ENCODE measurements at places on chromosomes 6 and 20.
A peak's percentile ranks its signal among the peaks of the same experiment; 100 is the strongest.

DNA sequence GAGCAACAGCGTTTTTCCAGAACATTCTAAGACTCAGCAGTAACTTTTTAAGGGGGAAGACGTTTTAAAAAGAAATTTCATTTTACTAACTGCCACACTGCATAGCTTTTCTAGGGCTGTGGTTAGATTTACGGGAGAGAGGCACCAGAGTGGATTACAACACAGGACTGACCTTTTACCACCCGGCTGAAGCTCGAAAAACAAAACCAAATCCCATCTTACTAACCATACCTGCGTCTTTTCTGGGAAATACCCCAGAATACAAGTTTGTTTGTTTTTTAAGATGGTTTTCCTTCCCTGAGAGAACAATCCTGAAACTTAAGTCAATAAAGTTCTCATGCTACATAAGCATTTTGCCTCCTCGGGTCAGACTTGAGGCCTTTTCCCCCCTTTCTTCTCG lies 209.3 kb upstream of the SOX4 start:
- no peak for DNase-seq

- DNase-seq, result no peak
Observed at GRCh38 chr20:23782366-23782983, 31.7 kb upstream of the CST1 start.

- DNase-seq, result no peak
Observed at GRCh38 chr20:51769976-51770615, 1.9 kb upstream of the ATP9A start.

GRCh38 chr6:160428069-160428430 lies 79.9 kb downstream of the SLC22A3 start:
- DNase-seq, result peak; percentile 93

- no peak for DNase-seq
Observed at GRCh38 chr20:10646886-10647420, 26.8 kb downstream of the JAG1 start.

- peak; percentile 12 for DNase-seq
Observed at GRCh38 chr6:2984738-2985406, 13.5 kb upstream of the SERPINB6 start.

GRCh38 chr20:32470025-32470861 lies 112.1 kb downstream of the ASXL1 start:
- peak; percentile 79 for DNase-seq

GRCh38 chr6:18990059-18990978 lies 603.2 kb downstream of the RNF144B start:
- DNase-seq, result peak; percentile 70

DNA sequence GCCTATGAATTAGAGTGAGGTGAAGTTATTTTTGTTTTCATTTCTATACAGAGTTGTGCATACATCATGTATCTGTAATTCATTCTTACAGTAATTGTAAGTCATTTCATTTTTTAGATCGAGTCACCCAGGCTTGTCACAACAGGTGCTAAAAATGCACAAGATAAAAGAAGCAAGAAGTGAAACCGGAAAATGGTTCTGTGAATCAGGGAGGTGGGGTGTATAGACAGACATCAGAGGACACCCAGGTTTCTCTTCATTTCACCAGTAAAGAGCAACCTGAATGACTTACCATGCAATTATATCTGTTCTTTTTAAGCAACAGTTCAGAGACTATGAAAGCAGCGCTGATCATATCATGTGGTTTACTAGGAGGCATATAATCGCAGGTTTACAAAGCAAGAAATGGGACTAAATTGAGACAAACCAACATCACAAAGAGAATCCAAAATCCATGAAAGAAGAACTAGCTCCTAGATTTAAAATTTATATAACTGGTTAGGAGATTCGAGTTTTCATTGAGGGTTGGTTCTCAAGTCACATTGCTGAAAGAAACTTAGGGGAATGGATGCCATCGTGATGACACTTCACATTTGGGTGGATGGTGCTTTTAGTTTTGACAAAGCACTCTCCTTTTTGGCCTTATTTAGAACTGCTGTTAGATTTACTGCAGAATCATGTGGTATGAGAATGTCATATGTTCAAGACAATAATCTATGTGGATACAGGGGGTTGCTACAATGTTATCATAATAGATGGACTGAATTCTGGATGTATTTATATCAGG lies 27.9 kb upstream of the TBC1D7 start:
- DNase-seq, result no peak

GRCh38 chr20:22513574-22513973 lies 70.8 kb downstream of the FOXA2 start:
- DNase-seq, result no peak

DNA sequence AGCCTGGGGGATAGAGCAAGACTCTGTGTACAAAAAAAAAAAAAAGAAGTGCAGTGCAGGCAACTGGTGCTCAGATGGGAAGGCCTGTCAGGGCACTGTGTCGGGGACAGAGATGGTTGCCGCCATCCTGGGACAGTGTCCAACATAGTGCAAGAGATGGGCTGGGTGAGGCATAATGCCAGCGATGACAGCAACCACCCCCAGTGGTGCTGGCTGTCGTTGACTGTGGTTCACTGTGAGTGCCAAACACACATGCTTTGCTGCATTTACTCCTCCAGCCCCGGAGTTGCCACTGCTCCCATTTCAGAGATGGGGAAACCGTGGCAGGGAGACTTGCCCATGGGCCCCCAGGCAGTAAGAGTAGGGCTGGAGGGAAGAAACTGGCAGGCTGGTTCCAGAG lies 5.2 kb upstream of the C20orf203 start:
- peak; percentile 85 for DNase-seq

GRCh38 chr20:50304923-50305635 lies 114.4 kb downstream of the CEBPB start:
- DNase-seq, result peak; percentile 99

DNA sequence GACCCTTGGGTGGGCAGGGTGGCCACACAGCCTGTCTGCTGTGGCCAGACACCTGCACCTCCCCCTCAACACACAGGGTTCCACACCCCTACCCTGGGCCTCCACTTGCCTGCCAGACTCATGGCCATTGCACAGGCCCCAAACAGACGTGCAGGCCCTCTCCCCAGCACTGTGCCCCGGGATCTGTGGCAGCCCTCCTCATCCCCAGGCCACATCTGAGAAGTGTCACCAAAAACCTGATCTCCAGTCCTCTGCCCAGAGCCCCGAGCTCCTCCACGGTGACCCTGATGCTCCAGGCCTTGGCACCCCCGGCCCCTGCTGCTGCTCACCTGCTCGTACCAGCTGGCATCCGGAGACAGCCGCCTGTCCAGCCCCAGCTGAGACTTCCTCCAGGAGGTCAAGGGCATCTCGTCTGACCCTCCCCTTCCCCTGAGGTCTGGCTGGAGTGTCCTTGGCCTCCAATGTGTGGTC lies 160.1 kb downstream of the DLL1 start:
- peak; percentile 10 for DNase-seq

- DNase-seq, result no peak
Observed at GRCh38 chr20:18989736-18990474, 176.3 kb downstream of the SCP2D1 start.

GRCh38 chr6:131795366-131795765 lies 12.5 kb upstream of the ENPP1 start:
- DNase-seq, result no peak

DNA sequence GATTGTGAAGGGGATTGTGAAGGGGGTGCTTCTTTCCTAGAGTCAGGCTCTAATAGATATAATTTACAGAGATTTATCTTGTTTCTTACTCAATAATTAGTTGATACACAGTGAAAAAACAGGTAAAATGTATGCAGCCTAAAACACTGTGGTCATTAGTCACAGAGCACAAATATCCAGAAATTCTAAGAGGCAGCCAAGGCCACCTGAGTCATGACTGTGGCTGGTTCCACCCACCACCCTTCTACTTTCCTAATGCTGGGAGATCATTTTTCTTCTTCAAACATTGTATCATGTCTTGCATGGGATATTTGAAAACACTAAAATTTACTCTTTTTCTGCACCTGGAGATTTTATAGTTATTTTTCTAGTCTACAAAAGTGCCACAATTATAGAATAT lies 181.6 kb downstream of the OTOR start:
- peak; percentile 59 for DNase-seq

DNA sequence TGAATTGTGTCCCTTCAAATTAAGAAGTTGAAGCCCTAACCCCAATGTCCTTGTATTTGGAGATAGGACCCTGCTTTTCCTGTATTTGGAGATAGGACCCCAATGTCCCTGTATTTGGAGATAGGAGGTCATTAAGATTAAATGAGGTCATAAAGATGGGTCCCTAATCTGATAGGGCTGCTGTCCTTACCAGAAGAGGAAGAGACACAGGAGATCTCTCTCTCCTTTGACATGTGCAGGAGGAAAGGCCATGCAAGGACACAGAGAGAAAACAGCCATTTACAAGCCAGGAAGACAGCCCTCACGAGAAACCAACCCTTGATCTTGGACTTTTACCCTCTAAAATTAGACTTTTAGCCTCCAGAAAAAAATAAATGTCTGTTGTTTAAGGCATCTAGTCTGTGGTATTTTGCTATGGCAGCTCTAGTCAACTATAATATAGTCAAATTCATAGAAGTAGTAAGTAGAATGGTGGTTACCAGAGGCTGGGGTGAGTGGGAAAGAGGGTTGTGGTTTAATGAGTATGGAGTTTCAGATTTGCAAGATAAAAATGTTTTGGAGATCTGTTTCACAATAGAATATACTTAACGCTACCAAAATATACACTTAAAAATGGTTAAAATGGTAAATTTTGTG lies 59.3 kb downstream of the UBE3D start:
- DNase-seq, result no peak

DNA sequence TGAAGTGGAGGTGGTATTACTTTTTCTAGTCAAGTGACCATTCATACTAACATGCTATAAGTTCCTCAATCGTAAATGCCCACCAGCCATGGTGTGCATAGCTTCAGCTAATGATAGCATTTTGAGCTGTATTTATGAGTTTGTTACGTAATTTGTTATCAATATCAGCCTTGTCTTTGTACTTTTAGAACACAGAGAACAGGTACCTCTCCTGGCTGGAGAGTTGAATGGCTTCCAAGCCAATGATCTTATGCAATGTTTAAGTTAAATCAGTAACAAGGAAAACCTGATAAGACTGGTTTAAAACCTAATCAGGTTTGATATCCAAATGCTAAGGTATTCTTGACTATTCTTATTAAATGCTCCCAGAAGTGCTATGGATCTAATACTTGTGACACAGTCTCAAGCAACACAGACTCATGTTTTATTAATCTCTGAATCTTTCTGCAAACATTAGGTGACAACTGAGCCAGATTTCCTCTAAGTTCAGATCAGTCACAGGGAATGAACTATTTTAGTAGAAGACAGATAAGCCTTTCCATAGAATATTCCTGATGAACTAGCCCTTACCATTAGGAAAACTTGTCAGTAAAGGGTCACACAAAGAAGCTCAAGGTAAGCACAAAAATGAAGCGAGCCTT lies 154.8 kb downstream of the PTPRK start:
- no peak for DNase-seq

GRCh38 chr6:152634773-152635172 lies 2.4 kb downstream of the SYNE1 start:
- no peak for DNase-seq

GRCh38 chr6:153488267-153488666 lies 357.2 kb upstream of the RGS17 start:
- DNase-seq, result no peak

DNA sequence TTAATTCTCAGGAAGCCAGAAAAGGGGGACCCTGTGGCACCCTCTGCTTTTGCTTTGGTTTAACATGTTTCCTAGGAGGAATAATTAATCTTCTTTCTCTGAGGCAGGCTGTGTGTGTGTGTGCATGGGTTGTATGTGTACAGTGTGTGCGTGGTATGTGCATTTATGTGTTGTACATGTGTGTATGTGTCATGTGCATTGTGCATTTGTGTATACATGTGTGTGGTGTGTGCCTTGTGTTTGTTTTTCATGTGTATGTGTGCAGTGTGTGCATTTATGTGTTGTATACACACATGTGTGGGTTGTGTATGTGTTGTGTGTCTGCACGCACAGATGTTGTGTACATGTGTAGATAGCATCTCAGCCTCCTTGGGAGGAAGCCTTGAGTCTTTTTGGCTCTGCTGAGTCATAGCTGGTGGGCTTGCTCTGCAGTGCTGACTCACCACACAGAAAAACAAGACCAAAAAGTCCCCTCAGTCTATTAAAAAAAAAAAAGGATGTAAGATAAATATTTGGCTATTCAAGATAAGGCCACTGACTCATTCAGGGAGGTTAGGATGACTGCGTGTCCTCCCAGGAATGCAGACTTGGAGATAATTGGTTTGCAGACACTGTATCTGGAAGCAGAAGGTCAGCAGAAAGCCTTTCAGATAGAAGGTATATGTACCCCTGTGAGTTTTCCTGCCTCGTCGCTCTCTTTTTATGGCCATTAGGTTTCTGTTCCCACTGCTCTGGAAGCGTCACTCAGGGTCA lies 58.6 kb downstream of the SYNJ2 start:
- peak; percentile 77 for DNase-seq

DNA sequence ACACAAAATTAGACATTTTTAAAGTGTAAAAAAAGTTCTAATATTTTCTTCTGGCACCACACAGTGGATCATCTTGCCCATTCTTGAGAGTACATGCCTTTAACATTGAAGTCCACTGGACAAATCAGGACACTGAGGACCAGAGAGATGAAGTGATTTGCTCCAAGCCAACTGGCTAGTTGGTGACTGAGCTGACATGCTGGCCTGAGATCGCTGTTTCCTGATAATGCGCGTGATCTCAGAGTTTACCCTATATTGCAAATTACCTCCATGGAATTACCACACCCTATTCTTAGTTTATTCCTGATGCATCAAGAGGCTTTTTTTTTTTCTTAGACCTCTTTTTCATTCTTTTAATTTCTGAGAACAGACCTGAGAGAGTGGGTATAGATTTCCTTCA lies 432.8 kb downstream of the CD83 start:
- DNase-seq, result no peak

DNA sequence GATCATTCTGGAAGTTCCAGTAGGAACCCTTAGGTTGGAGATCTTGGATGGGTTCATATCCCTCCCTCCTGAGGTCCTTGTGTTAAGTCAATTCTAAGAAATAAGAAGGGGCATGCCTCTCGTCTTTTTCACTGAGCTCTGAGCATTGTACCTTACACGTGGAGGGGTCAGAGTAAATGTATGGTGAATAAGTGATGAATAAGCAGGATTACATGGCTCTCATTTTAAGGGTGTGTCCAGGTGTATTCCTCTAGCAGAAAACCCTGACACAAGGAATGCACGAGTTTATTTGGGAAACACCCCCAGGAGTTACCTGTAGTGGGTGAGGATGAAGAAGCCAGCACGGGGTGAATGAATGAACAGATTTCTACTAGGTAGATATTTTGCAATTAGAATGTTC lies 400.2 kb downstream of the KIF16B start:
- DNase-seq, result no peak

DNA sequence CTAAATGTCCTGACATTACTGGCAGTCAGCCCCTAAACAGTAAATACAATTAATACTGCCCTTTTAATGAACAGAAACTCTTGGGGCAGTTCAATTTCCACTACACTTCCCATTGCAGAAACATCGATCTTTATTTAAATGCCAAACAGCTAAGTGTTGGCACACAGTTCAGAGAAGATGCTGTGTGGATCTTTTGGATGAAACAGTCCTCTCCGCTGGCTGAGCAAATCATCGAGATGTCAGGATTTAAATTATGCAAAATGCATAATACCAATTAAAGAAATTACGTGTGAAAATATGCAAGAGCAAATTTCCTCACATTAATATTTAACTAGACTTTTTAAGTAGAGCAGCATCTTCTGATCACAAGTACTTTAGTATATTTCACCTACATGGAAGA lies 132.6 kb downstream of the KIF16B start:
- no peak for DNase-seq

GRCh38 chr6:170083236-170084051 lies 207.4 kb downstream of the DLL1 start:
- peak; percentile 33 for DNase-seq

GRCh38 chr6:118912646-118913045 lies 18.7 kb downstream of the ASF1A start:
- DNase-seq, result no peak

GRCh38 chr6:144194293-144194810 lies 44.0 kb downstream of the STX11 start:
- DNase-seq, result no peak
